ENCODE measurements at places on chromosomes 16 and 17.

- DNase-seq = no peak
Measured at GRCh38 chr17:49746791-49747490, 17.0 kb downstream of the FAM117A start.

DNA sequence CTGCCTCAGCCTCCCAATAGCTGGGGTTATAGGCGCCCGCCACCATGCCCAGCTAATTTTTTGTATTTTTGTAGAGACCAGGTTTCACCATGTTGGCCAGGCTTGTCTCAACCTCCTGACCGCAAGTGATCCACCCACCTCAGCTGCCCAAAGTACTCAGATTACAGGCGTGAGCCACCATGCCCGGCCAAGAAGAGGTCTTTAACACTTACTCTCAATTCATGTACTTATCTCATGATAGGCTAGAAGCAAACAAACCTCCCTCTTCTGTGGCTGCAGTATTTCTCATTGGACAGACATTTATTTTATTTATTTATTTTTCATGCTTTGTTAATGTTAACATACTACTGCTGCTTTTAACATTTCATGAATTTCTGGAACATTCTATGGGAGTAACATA is 7.0 kb upstream of the NT5C start:
- no peak for DNase-seq

DNA sequence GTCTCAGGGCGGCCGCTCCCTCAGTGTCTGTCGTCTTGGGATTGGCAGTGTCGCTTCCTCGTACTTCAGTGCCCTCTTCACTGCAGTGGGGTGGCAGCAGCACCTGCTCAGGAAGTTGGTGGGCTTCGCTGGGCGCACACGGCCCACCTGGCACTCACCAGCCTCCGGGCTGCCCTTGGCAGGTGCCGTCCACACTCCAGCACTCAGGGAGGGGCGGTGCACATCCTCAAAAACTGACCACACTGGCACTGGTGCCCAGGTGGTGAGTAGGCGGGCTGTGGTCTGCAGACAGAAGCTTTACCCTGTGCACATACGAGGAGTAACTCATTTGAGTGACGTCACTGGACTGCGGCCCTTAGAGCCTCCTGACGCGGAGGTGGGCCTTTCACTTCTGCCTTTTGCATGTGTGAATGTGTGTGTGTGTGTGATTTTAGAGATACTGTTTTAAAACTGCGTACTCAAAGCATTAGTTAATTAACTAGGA is 94.6 kb downstream of the BANP start:
- DNase-seq = no peak

GRCh38 chr16:23842137-23842600 is 6.4 kb downstream of the PRKCB start:
- no peak for DNase-seq

GRCh38 chr17:2087597-2088211 is 32.8 kb downstream of the HIC1 start:
- DNase-seq = peak; percentile 50
